ENCODE measurements at places on chromosomes 1 and 21.

- no peak for DNase-seq
These were observed 10.5 kb upstream of the MCOLN3 start for GRCh38 chr1:85058786-85059185.

- DNase-seq: no peak
These were observed 253.2 kb downstream of the TOMM20 start for GRCh38 chr1:234875328-234875952.

DNA sequence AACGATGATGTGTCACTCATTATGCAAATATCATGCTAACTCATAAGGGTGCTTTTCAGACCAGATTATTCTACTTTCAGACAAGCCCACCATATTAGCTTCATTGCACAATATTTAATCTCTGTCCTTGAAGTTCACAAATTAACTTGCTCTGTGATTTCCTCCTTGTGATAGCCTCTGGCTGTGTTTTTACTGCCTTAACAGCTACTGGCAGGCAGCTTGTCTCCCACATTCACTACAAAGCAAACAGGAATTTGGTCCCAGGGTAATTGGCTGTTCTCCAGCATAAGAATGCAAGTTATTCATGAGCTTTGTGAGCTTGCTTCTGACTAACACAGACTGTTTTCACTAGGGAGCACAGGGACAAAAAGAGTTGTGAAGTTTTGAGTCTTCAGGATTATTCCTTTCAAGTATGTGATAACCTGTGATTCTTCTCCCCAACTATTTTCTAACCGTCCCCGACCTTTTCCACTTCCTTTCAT, 87.9 kb upstream of the HMCN1 start:
- no peak for DNase-seq

DNA sequence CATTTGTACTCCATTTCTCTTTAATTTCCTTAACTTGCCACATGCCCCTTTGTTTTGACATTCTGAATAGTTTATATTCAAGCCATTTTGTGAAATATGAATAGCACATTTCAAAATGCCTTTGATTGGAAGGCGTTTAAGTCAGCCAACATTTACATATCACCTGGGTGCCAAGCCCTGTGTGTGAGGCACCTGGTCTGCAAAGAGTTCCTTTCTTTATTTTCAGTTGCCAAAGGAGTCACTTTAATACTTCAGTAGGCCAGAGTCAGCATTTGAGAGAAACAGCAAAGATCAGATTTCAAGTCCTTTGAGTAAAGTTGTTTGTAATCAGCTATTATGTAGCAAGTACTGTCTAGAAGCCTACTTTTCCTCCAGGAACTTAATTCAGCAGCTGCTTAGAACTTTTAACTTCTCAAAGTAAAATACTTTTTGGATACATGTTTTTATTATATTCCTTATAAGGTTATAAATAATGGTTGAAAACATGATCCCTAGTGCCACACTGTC, 70.8 kb downstream of the DTL start:
- no peak for DNase-seq

GRCh38 chr1:246383239-246383589, 123.9 kb downstream of the SMYD3 start:
- DNase-seq: no peak

DNA sequence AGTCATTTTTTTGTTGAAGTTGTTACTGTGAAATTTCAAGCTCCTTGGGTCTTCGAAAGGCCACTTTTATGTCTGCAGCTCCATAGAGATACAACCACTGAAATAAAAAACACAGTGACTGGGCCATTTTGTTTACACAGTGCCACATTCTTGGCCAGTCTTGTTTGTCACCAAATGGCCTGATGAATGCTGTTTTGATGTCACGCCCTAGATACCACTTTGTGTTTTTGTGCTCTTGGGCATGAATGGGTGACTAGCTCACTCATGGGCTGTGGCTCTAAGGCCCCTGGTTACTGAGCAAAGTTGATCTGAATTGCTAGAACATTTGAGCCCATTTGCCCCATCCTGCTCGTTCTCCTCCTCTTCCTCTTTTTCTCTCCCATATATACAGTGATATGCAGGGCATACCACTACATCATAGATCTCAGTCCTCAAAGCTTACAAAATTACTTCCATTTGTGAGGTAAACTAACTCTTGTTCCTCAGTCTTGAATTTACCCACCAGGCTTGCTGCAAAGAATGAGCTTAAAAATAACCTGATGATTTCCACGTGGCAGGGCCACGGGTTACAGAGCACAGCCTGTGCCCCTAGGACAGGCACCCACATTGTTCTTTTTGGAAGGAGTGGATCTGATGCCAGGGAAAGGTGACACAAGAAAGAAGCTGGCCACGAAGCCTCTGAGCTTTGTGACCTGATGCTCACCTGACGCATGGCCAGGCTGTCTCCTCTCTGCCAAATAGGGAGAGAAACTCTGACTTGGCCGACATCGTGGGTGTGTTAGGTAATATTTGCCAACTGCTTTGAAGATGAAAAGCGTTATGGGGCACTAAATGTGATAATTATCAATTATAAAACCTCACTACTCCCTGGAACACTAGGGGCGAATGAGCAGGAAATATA, 92.4 kb downstream of the RUNX1 start:
- no peak for DNase-seq

- no peak for DNase-seq
These were observed 155.1 kb upstream of the GORAB start for GRCh38 chr1:170376801-170377385.

DNA sequence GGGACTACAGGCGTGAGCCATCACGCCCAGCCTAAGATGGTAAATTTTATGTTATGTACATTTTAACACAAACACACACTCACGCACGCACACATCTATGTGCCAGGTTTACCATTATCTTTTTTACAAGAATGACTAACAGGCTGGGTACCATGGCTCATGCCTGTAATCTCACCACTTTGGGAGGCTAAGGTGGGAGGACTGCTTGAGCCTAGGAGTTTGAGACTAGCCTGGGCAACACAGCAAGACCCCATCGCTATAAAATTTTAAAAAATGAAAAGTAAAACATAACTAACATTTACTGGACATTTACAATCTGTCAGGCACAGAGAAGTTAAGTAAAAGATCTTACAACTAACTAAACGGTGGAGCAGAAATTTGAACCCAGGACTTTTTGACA, 14.7 kb downstream of the GATAD2B start:
- no peak for DNase-seq

DNA sequence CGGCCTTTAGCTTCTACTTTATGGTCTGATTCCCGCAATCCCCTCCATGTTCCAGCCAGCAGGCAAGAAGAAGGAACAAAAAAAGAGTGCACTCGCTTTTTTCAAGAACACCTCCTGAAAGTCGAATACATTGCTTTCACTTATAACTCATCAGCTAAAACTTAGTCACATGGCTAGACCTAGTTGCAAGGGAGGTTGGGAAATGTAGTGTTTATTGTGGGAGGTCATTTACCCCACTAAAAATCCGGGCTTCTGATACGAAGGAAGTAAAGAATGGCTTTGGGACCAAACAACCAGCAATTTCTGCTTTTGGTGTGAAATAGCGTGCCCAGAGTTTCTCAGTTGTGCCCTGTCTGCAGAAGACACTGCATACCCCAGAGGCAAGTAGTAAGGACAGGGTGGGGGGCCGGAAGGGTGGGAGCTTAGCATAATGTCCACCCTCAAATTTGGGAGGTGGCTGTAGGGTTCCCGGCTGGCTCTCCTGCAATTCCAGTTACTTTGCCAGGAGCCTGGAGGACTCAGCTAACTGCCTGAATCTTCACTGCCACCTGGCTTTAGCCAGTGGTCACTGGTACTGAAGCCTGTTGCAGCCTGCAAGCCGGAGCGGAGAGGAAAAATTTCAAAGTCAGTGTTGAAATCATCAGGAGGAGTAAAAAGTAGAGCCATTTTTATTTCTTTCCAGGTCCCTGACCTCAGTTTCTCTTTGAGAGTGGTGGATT, 57.7 kb upstream of the F3 start:
- no peak for DNase-seq

- peak; percentile 59 for DNase-seq
These were observed 66.1 kb downstream of the NID1 start for GRCh38 chr1:235998812-235999211.

- no peak for DNase-seq
These were observed 12.5 kb downstream of the PM20D1 start for GRCh38 chr1:205837382-205837970.

DNA sequence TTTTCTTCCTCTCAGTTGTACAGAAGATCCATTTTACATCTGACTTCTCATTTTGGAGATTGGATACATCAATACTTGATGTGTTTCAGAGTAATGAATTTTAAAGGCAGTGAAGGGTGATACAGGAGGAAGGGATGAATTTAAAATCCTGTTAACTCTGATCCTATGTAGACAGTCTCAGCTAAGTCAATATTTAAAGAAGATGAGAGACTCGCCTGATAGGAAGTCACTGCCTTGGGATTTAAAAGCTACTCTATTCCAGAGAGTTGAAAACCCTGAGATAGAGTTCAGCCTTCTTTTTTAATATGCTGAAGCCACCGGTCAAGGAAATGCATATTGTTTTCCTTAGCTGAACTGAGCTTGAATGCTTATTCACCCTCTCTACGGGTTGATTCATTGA, 42.7 kb downstream of the HUNK start:
- no peak for DNase-seq

DNA sequence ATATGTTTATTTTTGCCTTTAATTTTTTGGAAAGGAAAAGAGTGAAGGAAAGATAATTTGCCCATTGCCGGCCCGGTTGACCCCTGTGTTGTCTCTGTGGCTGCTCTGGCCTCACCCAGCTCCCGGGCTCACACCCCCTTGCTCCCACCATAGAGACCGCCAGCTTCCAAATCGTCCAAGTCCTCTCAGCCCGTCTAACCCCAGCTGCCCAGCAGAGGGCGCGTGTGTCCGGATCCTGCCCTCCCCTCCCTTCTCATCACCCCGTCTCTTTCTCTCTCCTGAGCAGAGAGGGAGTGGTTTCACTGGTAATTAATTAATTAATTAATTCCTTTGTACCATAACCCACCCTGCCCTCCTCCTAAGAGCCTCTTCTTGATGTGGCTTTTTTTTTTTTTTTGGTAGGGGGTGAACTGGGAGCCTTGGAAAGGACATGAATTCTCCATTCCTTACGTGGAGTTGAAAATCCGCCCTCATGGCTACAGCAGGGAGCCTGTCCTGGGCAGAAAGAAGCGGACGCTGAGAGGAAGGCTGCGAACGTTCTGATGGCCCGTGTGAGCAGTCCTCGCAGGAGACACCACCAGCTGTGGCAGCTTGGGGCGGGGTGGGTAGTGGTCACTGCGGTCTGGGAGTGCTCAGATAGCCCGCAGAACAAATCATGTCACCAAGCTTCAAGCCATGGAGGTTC, 45.9 kb downstream of the KIAA0040 start:
- DNase-seq: peak; percentile 51

- no peak for DNase-seq
These were observed 57.0 kb downstream of the SASS6 start for GRCh38 chr1:100075773-100076172.

GRCh38 chr21:34844924-34845238, 176.1 kb downstream of the CLIC6 start:
- DNase-seq: no peak

DNA sequence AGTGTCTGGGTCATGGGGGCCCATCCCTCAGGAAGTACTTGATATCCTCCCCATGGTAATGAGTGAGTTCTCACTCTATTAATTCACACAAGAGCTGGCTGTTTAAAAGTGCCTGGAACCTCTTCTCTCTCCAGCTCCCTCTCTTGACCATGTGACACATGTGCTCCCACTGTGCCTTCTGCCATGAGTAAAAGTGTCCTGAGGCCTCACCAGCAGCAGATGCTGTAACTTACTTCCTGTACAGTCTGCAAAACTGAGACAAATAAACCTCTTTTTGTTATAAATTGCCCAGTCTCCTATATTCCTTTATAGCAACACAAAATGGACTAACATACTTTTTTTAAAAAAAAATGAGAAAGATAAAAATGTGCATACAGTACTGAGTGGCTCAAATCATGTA, 24.0 kb downstream of the PUM1 start:
- no peak for DNase-seq

GRCh38 chr1:8011016-8011415, 15.1 kb downstream of the ERRFI1 start:
- no peak for DNase-seq

DNA sequence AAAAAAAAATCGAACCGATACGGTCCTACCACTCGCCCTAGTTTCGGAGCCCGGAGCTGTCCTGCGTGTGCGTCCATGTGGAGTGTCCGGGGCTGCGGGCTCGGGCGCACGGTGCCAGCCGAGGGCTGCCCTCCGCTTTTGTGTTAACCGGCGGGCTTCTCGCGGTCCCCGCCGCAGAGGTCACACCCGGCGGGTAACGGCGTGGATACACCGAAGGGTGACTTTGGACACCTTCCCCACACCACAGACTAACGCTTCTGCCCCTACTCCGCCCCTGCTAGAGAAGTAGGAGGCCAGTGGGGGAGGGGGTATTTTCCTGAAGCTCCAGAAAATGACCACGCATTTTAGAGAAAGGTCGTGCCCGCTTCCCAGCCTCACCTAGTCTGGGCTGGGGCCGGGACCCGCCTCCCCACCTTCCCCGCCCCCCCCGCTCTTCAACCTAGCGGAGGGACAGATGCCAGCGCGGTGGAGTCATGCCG, 609 bp upstream of the ATF3 start:
- DNase-seq: peak; percentile 18

DNA sequence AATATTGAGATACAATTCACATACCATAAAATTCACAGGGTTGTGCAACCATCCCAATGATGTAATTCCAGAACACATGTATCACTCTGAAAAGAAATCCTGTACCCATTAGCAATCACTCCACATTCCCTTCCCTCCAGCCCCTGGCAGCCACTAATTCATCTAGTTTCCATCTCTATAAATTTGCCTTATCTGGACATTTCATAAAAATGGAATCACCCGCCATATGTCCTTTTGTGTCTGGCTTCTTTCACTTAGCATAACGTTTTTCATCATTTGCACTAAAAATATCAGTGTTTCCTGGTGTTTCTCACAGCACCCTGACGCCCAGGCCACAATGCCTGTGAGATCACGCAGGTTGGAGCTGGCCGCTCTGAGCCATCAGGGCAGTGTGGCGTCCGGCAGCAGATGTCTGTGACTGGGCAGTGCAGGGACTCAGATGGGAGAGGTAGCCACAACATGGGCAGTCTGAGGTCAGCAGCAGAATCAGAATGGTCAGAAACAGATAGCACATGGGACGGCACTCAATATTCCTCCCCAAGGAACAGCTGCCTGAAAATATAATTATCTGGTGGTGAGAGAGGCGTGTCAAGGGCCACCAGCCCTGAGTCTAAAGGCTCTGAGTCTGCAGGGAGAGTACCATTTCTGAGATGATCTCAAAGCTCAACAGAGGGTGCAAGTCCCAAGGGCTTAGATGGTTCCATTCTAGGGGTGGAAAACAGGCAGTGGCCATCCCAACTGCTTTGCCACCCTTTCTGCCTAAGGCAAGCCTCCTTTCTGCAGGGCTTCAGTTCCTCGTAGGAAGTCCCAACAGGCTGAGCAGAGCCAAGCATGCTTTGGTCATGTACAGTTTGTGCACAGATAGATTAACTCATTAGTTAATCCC, 129.4 kb upstream of the EDN2 start:
- DNase-seq: no peak
